Amniotic epithelial cell (primary cell): ENCODE measurements at places on chromosomes 3 and 15.

DNA sequence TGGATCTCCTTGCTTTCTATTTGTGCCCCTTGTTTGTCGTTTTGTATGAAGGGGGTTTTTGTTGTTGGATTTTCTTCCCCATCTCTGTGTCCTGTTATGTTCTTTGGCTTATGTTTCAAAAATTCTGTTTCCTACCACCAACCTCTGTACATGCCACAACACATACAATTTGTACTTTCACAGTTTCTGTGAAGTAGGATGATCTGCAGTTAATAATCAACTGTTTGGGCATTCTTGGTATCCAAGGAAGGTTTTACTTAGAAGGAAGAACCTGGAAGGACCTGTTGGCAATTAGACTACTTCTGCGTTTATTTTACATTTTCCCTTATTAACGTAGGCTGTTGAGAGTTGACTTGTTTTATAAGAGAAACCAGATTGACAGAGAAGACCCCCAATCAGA is 8.3 kb downstream of the SETD5 start:
- no peak for DNase-seq

DNA sequence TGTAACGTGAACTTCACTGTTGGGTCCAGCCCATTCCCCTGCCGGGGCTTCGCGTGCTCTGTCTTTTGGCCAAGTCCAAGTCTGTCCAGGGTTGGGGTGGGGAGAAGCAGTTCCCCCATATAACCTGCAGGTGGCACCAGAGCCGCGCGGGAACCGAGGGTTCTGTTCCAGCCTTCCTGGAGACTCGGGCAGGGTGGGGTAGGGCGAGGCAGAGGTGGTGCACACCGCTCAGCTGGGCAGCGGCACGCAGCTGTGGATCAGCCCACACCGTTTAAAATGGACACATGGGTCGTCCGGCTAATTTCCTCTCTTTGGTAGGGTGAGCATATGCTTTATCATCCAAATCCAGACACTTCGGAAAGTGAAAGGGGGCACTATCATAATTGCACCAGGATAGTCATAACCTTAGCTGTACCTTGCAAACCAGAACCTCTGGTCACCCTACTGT is 118.1 kb downstream of the TBC1D2B start:
- peak; percentile 39 for DNase-seq

GRCh38 chr3:46835054-46835453 is 28.2 kb downstream of the MYL3 start:
- no peak for DNase-seq

GRCh38 chr3:135100366-135100765 is 305.3 kb downstream of the EPHB1 start:
- no peak for DNase-seq

- no peak for DNase-seq
Measured at GRCh38 chr3:13002398-13003124, 70.7 kb downstream of the IQSEC1 start.
